ENCODE measurements at places on chromosomes 2 and 18. TPM values are rescaled to one million over a fixed set of nuclear protein-coding genes. Genes with fewer than 3 reads are reported as not detected.

The ELOA2 gene
- not detected for total RNA-seq

The CLHC1 gene
- total RNA-seq: 26.9 TPM

- no peak overlapping the region for H3K4me3 ChIP-seq
- no peaks in the 10 kb centered on the region for H3K36me3 ChIP-seq
- no peaks in the 10 kb centered on the region for H3K27me3 ChIP-seq
- no peaks in the 10 kb centered on the region for H3K4me1 ChIP-seq
Measured at GRCh38 chr18:52948868-52949444, 609.0 kb downstream of the DCC start.

The DUSP19 gene
- total RNA-seq: 12.2 TPM

- no peak overlapping the region for H3K4me3 ChIP-seq
- H3K27me3 ChIP-seq: no peaks in the 10 kb centered on the region
- no peaks in the 10 kb centered on the region for H3K4me1 ChIP-seq
Measured at GRCh38 chr2:3512086-3512485, 7.2 kb downstream of the ADI1 start.

DNA sequence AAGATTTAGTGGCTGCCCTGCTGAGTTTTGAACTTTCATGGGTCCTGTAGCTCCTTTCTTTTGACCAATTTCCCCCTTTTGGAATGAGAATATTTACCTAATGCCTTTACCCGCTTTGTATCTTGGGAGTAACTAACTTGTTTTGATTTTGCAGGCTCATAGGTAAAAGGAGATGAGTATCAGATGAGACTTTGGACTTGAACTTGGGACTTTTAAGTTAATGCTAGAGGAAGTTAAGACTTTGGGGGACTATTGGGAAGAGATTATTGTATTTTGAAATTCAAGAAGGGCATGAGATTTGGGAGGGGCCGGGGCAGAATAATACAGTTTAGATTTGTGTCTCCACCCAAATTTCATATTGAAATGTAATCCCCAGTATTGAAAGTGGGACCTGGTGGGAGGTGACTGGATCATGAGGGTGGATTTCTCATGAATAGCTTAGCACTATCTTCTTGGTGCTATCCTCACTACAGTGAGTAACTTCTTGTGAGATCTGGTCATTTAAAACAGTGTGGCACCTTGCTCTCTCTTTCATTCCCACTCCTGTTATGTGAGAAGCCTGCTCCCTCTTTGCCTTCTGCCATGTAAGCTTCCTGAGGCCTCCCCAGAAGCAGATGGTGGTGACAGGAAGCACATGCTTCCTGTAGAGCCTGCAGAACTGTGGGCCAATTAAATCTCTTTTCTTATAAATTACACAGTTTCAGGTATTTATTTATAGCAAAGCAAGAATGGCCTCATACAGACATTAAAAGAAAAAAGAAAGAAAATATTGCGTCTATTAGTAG is 6.1 kb downstream of the ADI1 start:
- H3K27me3 ChIP-seq: no peaks in the 10 kb centered on the region
- H3K4me1 ChIP-seq: no peaks in the 10 kb centered on the region
- DNase-seq: no peak
- H3K27ac ChIP-seq: no peak overlapping the region
- H3K36me3 ChIP-seq: peaks cover 20% of the 10 kb centered on the region

- no peaks in the 10 kb centered on the region for H3K27me3 ChIP-seq
- no peak for DNase-seq
- no peak overlapping the region for H3K27ac ChIP-seq
- H3K4me3 ChIP-seq: no peak overlapping the region
- no peaks in the 10 kb centered on the region for H3K4me1 ChIP-seq
Measured at GRCh38 chr18:29062921-29063320, 886.0 kb upstream of the CDH2 start.

The XDH gene
- under 0.01 TPM for total RNA-seq

DNA sequence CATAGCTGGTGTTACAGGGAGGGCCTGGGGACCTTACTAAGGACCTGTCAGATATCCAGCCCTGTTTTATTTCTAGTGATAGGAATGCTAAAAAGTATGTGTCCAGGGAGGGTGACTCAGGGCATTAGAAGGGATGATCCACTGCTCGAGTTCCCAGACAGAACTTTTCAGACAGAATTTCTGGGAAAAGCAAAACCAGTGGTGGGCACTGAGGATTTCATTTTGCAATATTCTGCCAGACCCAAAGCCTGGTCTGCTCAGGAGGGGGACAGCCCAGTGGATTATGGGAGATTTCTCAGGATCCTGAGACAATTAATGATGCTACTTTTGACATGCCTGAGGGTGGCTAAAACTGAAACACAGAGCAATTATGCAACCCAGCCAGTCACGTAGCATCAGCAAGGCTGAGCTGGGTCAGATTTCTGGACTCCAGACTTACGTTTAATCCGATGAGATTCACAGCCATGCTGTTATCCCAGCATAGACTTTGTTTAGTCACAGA is 4.7 kb upstream of the KCNE4 start:
- no peaks in the 10 kb centered on the region for H3K27me3 ChIP-seq
- H3K4me1 ChIP-seq: peaks cover 10% of the 10 kb centered on the region
- no peak for DNase-seq
- no peak overlapping the region for H3K4me3 ChIP-seq

DNA sequence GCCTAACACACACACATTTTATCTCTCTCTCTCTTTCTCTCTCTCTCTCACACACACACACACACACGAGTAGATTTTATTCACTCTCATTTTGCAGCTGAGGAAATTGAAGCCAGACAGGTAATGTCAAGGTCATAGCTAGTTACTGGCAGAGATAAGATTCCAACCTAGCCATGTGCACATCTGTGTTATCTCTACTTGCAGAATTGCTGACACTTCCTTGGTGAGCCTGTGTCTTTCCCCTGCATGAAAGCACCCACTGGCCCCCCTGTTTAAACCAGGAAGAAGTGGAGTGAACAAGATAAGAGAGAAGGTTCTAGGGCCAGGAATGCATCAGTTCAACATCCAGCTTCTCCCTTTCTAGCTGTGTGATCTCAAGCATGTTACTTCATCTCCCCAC is 423.7 kb downstream of the TXNL1 start:
- no peaks in the 10 kb centered on the region for H3K4me1 ChIP-seq
- no peaks in the 10 kb centered on the region for H3K36me3 ChIP-seq
- H3K27ac ChIP-seq: no peak overlapping the region
- H3K4me3 ChIP-seq: no peak overlapping the region

DNA sequence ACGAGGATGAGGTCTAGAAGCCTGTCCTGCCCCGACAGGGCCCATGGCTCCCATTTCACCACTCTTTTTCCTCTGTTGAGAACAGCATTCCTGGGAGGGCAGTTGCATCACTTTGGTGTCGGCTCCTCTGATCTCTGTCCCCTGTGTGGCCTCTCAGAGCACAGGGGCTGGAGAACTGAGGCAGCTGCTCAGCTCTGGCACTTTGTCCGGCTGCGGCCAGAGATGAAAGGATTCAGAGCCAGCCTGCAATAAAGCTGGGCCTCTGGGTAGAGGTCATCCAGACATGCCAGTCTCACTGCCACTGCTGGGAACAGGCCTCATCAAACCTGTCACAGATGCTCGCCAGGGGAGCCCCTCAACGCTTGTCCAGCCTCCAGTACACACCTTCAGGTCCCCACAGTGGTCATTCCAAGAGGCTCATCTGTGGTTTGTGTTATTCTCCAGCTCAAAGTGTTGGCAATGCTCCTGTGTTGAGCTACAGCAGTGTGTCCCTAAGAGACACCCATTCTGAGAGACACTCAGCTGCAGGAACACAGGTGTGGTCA is 13.1 kb upstream of the ROCK2 start:
- H3K36me3 ChIP-seq: no peaks in the 10 kb centered on the region
- H3K27ac ChIP-seq: no peak overlapping the region
- no peak for DNase-seq
- H3K4me3 ChIP-seq: no peak overlapping the region

The PROKR1 gene
- total RNA-seq: 2.2 TPM

DNA sequence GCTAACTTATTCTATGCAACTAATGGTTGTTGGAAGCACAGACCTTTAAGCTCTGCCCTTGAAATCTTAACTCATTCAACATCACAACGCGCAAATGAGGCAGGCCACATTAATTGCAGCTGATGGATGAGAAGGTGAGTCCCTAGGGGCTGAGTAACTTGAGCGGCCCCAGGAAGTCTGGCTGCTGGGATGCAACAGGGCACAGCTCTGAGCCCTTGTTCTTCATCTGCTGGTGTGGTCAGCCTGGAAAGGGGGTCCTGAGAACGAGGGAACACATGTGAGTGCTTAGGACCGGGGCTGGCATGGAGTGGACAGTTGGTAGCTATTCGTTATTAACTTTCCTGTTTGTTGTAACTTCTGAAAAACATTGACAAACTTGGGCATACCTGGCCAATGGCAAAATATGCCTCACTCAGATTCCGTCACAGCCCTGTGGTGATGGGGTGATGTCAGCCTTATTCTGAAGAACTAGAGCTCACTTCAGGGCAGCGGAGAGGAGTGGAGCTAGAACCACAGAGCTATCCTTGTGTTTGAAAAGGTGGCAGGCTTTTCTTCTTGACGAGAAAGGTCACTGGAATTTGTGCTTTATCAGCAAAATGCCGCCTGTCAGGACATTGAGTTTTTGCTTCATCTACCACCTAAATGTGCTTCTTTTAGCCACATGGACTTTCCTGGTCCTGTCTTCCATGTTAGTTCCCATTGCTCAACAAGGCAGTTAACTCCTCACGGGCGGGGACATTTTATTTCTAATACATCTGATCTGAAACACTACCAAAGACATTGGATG is 145.9 kb upstream of the FHL2 start:
- no peaks in the 10 kb centered on the region for H3K36me3 ChIP-seq
- no peak overlapping the region for H3K27ac ChIP-seq
- H3K4me1 ChIP-seq: no peaks in the 10 kb centered on the region
- H3K4me3 ChIP-seq: no peak overlapping the region

The ZC3H6 gene
- total RNA-seq: 17.6 TPM

The CD8B2 gene
- 0.40 TPM for total RNA-seq

DNA sequence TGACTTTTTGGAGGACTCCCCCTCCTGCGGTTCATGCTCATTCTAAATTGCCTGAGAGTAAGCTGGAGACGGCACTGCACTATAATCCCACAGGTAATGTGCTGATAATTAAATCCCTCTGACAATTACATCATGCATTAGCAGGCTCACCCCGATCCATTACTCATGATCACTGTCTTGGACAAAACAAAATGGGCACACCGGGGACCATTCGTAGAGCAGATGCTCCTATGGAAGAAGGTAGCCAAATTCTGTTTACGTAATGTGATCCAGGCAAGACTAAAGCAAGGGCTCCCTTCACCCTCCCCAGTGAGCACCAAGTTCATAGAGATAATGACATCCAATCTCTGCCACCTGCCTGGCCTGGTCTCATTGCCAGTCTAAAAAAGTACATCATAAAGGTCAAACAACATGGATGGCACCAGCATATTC is 657.1 kb upstream of the SOX11 start:
- no peaks in the 10 kb centered on the region for H3K36me3 ChIP-seq
- no peak for DNase-seq
- H3K4me1 ChIP-seq: no peaks in the 10 kb centered on the region
- no peak overlapping the region for H3K4me3 ChIP-seq

The UGT1A4 gene
- not detected for total RNA-seq

The CIAO1 gene
- total RNA-seq: 79.4 TPM

The IL1RL1 gene
- 1.1 TPM for total RNA-seq

DNA sequence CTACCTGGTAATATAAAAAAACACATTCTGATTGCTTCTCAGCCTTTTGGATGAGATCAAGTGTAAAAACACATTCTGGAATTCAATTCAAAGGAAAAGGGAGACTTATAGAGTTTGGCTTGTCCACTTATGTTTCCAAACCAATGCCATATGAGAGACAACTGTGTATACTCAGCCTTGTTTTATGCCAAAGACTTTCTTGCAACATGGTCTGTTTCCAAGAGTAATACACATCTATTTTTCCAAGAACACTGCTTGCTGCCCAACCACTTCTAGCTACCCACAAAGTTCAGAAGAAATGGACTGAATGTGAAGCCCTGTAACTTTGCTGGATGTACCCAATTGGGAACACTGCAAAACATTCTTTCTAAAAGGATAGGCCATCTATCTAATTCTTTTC is 48.0 kb upstream of the GRB14 start:
- H3K27me3 ChIP-seq: no peaks in the 10 kb centered on the region
- H3K36me3 ChIP-seq: no peaks in the 10 kb centered on the region
- no peak overlapping the region for H3K4me3 ChIP-seq
- no peak for DNase-seq
- no peaks in the 10 kb centered on the region for H3K4me1 ChIP-seq
- no peak overlapping the region for H3K27ac ChIP-seq

GRCh38 chr2:206521612-206522011 is 78.3 kb downstream of the ADAM23 start:
- H3K4me1 ChIP-seq: no peaks in the 10 kb centered on the region
- H3K27me3 ChIP-seq: no peaks in the 10 kb centered on the region
- H3K27ac ChIP-seq: no peak overlapping the region
- no peak overlapping the region for H3K4me3 ChIP-seq
- no peaks in the 10 kb centered on the region for H3K36me3 ChIP-seq

- no peak overlapping the region for H3K27ac ChIP-seq
- H3K27me3 ChIP-seq: no peaks in the 10 kb centered on the region
- peak; percentile 80 for DNase-seq
Measured at GRCh38 chr2:19893520-19894133, 8.2 kb downstream of the TTC32 start.

The LBX2 gene
- total RNA-seq: 0.33 TPM

GRCh38 chr2:75920859-75921551 is 210.3 kb upstream of the GCFC2 start:
- H3K4me1 ChIP-seq: peaks cover 3% of the 10 kb centered on the region
- no peaks in the 10 kb centered on the region for H3K27me3 ChIP-seq
- no peaks in the 10 kb centered on the region for H3K36me3 ChIP-seq
- H3K4me3 ChIP-seq: peak overlapping the region; percentile 6
- DNase-seq: peak; percentile 91

DNA sequence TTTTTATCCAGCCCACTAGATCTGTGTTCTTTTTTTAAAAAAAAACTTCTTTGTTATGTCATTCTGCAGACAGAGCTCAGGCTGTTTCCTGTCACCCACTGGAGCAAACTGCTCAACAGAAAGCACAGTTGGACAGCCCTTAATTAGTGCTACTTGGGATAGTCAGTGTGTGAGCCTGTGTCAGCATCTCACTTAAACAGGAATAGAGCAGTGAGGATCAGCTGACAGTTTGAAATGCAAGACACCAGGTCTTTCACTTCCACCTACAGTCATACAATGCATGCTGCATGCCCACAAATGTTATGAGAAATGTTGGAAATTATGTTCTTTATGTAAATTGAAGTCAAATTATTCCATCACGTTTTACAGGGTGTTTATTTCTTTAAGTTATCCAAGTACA is 174.9 kb downstream of the NR4A2 start:
- DNase-seq: no peak
- no peaks in the 10 kb centered on the region for H3K27me3 ChIP-seq
- no peaks in the 10 kb centered on the region for H3K36me3 ChIP-seq

The LRP2 gene
- total RNA-seq: 3.8 TPM

The RPRM gene
- 21.8 TPM for total RNA-seq

DNA sequence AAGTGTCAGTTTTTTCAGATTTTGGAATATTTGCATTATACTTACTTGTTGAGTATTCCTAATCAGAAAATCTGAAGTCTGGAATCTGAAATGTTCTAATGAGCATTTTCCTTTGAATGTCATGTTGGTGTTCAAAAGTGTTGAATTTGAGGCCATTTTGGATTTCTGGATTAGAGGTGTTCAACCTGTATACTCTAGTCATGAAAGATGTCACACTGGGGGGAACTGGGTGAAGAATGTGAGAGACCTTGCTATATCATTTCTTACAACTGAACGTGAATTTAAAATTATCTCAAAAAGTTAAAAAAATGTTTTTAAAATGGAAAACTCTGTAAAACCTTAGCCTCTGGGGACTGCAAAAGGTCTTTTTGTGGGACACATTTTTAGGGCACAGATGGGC is 384.5 kb downstream of the NBAS start:
- H3K27ac ChIP-seq: no peak overlapping the region
- H3K4me3 ChIP-seq: no peak overlapping the region
- H3K4me1 ChIP-seq: peaks cover 3% of the 10 kb centered on the region
- H3K27me3 ChIP-seq: no peaks in the 10 kb centered on the region
- DNase-seq: no peak

The EFHD1 gene
- 6.5 TPM for total RNA-seq

The DAW1 gene
- 16.6 TPM for total RNA-seq
